T-helper 2 cell (primary cell): ENCODE measurements at places on chromosomes 12 and 14.

- no peak for DNase-seq
Observed at GRCh38 chr14:65879248-65880009, 466.9 kb downstream of the FUT8 start.

- DNase-seq, result peak; percentile 37
Observed at GRCh38 chr12:75438059-75438754, 42.3 kb upstream of the GLIPR1 start.

DNA sequence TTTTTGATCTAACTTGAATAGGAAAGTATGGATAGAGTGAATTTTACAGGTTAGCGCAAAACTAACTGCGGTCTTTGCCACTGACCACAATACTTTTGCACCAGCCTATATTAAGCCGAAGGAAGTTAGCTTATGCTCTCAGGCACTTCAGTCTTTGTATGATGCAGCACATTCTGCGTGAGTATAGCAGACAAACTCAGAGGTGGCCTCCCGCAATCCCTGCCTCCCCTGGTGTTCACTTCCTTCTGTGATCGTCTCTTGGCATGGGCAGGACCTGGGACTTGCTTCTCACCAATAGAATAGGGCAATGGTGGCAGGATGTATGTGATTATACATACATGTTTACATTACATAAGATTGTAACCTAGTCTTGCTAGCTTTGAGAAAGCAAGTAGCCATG is 10.3 kb upstream of the SLC6A13 start:
- DNase-seq, result no peak

GRCh38 chr12:109033239-109034196 is 12.7 kb upstream of the SVOP start:
- DNase-seq, result no peak

GRCh38 chr14:53247596-53248370 is 94.7 kb upstream of the DDHD1 start:
- no peak for DNase-seq

- DNase-seq, result no peak
Observed at GRCh38 chr12:108196319-108196718, 67.2 kb downstream of the WSCD2 start.

DNA sequence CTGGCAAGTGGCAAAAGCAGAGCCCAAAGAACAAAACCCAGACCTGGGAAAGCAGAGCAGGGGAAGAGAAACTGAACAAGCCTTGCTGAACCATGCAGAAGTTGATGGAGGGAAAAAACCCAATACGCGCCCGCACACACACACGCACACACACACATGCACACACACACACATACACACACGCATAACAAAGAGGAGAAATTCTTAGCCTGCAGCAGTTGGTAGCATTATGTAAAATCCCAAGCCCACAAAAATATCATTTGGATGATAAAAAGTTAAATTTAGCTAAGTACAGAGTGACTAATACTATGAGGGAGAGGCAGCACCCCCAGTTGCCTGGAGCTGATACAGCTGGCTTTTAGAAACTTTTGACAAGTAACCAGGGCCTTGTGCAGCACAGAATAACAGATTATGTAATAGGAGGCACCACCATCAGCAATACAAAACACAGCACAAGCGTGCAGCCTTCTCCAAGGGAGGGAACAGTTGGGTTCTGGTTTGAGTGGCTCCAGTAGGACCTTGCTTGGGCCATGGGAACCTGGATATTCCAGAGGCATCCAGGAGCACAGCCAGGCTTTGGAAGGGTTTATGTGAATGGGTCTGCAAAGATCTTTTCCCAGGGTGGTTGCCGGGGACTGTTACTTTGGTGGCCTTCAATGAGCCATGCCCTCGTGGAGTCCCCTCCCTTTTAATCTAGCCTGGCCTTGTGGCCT is 35.3 kb downstream of the PITPNM2 start:
- no peak for DNase-seq

DNA sequence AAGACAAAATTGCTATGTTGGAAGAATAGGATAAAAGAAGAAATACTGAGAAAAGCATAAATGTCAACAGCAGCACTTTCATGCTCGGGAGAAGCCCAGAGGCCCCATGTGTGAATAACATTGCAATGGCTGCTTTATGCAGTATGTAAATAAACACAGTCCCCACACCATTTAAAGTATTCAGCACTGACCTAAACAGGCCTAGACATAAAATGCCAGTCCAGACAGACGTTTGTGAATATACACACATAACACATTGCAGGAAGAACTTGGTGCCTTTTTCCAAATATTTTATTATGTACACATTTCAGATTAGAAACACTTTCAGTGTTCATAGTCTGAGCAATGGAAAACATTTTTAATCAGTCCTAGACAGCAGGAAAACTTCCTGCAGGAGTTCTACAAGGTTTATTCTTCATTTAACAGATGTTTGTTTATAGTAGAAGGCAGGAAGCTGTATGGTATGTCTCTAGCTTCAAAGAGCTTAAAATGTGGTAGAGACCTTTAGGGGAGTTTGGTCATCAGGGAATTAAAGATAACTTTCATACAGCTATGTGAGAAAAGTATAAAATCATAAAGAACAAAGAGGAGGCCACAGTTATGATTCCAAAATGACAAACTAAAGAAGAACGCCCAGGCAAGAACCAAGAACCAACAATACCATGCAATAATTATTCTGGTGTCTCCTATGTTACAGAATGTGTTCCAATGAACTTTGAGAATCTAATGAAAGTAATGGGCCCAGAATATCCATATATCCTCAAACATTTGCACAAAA is 30.6 kb upstream of the SLC38A2 start:
- no peak for DNase-seq

DNA sequence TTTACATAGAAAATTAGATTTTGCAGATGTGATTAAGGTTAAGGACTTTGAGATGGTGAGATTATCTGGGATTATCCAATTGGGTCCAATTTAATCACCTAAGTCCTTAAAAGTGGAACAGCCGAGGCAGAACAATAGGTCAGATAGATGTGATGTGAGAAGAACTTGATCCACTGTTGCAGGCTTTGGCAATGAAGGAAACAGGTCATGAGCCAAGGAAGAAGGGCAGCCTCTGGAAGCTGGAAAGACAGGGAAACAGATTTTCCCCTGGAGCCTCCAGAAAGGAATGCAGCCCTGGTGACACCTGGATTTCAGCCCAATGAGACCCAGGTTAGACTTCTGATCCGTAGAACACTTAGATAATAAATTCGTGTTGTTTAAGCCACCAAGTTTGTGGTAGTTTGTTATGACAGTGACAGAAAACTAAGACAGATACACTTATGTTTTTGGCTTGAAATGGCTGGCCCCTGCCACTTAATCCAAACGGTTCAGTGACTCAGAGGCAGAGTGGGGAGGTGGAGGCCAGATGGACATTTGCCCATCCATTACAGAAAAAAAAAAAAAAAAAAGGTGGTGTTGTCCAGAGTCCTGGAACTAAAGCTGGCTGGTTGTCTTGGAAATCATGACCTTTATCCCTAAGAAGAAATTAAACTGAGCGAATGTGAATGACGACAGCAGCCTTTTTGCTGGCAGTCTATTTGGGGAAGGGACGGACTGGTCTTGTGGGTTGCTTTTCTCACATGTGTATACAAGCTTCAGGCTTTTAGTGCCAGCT is 181.9 kb upstream of the NRXN3 start:
- no peak for DNase-seq

DNA sequence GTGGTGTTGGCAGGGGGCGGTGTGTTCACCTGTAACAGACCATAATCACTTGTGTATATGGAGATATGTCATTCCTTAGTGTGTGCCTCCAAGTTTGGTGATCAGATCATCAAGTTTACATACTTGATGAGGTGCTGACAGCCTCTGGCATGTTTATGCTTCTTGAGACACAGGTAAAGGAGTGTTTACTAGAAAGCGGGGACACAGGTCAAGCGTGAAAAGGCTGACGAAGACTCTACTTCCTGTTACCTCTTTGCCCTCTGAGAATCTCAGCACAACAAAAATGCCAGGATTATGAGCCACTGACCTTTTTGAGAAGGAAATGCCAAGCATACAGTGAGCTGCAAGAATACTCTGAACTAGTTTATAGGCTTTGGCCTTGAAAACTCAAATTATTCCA is 29.6 kb downstream of the PRDM4 start:
- DNase-seq, result no peak

DNA sequence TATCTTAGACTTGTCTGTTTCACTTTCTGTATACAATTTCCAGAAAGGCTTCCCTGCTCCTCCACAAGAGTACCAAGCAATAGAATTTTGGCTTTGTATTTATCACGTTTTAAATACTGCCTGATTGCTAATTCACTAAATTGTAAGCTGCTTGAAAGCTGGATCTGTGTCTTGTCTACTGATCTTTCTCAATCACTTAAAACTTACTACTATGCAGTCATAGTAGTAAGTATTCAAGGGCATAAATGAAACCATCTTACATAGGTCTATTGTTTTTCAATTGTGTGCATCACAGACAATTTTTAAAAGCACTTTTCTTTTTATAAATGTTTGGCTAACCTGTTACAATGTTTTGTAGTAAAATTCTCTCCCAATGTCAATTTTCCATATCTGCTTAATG is 1.2 kb upstream of the GLIPR1L2 start:
- DNase-seq, result no peak

GRCh38 chr14:85535321-85535720 is 5.4 kb downstream of the FLRT2 start:
- no peak for DNase-seq

GRCh38 chr12:78441737-78442453 is 422.7 kb upstream of the SYT1 start:
- DNase-seq, result no peak

- DNase-seq, result no peak
Observed at GRCh38 chr12:112762753-112763152, 28.8 kb upstream of the RPH3A start.

- no peak for DNase-seq
Observed at GRCh38 chr12:75103822-75104221, 105.8 kb downstream of the KCNC2 start.

DNA sequence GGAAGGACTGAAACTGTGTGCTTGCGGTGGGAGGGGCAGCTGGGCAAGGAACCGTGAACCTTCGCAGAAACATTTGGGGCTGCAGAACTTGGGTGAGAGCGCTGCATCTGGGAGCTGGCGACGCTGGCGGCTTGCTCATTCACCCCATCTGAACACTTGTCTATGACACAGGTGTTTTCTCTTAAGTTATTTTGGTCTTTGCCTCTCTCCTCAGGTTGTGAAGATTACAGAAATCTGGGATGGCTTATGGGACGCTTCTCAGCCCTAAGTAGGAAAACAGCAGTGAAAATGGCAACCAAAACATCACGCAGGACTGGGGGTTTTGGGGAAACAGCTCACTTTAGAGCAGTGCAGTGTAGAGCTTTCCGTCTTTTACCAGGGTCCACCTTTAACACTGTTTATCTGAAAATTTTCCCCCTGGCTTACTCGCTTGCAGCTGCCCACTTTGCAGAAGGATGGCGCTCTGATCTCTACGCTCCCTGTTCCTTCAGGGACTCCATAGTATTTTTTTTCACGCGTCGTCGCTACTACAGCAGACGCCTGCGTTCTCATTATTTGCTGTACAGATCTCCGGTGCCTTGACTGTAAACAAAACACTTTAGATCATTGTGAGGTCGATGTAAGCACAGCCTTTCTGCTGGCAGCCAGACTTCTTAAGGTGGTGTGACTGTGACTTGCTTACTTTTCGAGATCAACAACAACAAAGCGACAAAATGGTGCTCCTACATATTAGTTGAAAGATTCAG is 2.7 kb upstream of the CDKN1B start:
- DNase-seq, result peak; percentile 14

GRCh38 chr12:106739318-106739717 is 35.2 kb upstream of the RIC8B start:
- DNase-seq, result no peak

DNA sequence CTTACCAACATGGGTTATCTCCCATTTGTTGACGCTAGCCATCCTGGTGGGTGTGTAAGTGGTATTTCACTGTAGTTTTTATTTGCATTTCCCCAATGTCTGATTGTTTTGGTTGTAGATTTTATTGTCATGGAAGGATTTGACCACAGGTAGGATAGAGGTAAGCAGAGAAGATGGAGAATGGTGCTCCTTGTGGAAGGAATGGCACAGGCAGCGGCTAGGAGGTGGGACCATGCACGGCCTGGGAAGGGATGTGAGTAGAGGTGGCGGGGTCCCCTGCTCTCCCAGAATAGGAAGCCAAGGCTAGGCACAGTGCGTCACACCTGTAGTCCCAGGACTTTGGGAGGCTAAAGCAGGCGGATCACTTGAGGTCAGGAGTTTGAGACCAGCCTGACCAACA is 41.4 kb downstream of the PHETA1 start:
- no peak for DNase-seq

GRCh38 chr14:73977896-73978295 is 27.8 kb downstream of the COQ6 start:
- no peak for DNase-seq

DNA sequence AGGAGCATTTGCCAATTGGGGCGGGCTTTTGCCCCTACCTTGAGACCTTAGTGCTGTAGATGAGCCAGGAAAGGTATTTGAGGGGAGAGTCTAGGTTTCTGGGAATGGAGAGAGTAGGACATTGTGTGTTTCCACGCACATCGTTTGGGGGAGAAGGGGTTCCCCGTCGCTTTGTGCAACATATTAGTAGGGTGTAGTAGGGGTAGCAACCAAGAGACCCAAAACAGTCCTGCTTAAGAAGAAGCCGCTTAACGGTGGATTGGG is 694 bp upstream of the PTGES3 start:
- DNase-seq, result no peak

DNA sequence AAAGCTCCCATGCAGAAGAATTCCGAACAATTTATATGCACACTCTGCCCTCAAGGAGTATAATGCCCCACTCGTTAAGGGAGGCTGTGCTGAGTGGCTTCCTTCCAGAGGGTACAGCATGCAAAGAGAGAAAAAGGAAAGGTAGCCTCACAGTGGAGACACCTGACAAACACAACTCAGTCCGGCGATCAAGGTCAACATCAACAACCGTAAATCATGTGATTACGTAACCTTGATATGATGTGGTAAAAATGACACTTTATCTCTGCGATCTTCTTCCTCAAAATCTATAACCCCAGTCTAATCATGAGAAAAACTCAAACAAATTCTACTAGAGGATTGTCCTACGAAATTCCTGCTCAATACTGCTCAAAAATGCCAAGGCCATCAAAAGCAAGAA is 400.5 kb upstream of the CCDC196 start:
- no peak for DNase-seq

- no peak for DNase-seq
Observed at GRCh38 chr12:122189626-122190475, 6.9 kb downstream of the LRRC43 start.

DNA sequence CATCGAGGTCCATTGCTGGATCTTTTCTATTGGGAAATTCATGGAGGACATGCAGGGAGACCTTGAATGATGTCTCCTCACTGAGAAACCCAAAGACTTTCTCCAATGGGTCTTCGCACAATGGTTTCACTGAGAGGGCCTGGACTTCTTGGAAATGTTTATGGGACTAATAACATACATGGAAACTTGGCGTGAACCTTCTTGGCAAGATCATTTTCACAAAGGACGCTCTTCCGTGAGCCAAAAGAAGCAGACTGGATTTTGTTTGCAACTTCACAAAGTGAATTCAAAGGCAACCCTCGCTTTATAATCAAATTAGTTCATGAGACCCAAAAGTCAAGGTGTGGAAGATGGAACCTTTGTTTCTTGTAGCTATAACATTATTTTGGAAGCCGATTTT is 154.4 kb downstream of the TMEM132C start:
- no peak for DNase-seq
